HEK293T (cell line): ENCODE measurements at places on chromosomes 4 and X.

DNA sequence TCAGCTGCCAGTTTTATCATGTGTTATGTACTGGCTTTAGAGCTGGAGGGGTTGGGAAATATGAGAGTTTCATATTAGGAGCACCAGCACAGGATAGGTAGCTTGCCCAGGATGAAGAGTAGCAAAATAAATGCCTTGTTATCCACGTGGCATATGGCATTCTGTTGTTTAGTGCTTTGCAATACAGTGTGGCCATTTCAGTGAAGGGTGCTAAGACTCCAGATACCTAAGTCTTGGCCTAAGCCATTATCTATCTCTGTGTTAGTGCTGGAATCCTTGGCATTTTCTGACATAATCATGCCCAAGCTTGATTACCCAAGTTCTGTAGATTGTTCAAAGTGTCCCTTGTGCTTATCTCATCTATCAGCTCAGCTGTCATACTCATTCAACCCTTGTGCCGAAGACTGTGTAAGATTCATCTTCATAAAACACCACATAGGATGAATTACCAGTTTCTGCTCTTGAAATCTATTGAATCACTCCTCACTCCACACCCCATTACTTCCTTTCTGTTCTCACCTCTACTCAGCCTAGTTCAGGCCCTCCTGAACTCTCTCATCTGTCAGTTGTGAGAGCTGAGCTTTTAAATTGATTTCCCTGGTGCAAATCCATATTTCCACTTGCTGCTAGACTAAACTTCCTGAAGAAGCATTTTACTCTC, 73.5 kb downstream of the CLCN5 start:
- DNase-seq: no peak

DNA sequence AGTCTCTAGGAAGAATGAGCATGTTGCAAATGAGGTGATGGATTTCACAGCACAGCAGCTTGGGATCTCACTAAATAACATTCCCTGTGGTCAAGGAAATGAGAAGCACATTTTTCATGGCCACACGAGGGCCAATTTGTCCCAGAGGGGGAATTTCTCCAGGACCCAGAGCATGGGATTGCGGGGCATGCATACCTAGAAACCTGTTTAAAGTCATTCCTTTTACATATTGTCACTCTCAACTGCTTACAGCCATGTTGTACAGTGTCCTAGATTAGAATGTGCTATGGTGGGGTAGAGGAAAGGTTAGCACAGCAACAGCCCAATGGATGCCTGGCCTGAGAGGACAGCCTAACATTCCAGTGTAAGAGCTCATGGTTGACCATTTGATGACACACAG, 37.4 kb upstream of the NLGN4X start:
- DNase-seq: no peak

GRCh38 chrX:133542476-133542875, 127.2 kb upstream of the GPC4 start:
- no peak for DNase-seq

GRCh38 chrX:111662292-111662691, 18.7 kb upstream of the ALG13 start:
- no peak for DNase-seq

GRCh38 chrX:111652719-111653118, 28.3 kb upstream of the ALG13 start:
- peak; percentile 21 for DNase-seq

DNA sequence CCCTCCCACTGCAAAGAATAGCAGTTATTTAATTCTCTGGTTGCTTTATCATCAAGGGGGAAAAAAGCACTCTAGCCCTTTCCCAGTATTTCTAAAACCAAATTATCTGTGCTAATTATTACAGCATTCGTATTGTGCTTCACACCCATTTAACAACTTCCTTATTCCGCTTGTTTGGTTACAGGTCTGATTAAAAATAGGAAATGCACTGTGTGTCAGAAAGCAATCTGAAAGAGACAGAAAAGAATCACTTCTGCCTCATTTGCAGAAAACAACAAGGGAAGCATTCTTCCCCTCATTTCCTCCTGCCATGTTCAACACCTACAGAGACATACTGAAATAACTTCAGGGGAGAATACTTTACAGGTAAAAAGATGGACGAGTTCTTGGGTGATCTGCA, 114.9 kb upstream of the MAP3K15 start:
- no peak for DNase-seq

DNA sequence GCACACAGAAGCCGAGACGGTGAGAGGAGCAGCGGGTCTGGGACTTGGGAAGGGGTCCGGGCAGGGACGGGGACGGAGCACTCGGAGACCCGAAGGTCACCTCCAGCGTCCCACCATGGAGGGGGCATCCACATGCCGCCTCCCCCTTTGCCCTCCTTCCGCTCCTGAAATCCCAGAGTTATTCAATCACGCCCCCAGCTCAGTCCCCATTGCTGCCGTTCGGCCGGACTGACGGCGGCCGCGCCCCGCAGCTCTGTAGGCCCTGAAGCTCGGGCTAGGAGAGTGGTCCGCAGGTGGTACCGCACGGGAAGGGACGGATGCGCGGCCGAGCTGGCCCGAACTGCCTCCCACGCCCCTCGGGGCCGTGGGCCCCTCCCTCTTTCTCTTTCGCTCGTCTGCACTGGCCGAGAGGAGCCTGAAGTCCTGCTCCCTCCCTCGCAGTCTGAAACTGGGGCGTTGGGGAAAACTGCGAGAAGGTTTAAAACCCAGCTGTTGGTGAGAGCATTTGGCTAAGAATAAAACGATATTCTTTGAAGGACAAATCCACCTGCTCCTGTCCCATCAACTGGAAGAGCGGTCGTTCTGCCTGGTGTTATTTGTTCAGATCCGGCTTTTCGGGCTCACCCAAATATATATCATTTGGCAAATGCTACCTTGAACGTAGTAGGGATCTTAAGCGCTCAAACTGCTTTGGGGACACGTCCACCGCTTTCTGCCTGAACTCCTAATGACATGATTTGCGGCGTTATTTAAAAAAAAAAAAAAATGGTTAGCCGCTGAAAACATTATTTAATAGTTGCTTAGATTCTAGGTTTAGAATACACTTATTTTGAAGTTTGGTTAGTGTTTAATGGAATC, 719 bp downstream of the USO1 start:
- DNase-seq: peak; percentile 50

DNA sequence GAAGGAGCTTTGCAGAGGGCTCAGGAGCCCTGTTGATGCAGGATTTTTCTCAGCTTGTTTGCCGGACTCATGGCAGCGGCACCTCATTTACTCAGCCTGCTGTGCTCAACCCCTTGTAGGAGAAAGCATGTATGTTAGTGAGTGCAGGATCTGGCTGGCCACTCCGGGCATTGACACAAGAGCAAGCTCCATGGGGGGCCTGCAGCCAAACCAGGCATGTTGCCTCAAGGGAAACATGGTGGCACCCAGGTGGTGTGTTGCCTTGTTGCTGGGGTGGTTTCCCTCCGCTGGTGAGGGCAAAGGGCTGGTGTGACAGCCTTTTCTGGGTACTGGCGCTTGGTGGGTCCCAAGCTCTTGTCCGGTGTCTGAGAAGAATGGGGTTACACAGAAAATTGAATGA, 189.3 kb upstream of the ANXA3 start:
- DNase-seq: no peak

- peak; percentile 45 for DNase-seq
These were observed 186.5 kb downstream of the MSL3 start for GRCh38 chrX:11944501-11944900.

GRCh38 chrX:118751950-118752783, 24.8 kb downstream of the IL13RA1 start:
- DNase-seq: no peak

DNA sequence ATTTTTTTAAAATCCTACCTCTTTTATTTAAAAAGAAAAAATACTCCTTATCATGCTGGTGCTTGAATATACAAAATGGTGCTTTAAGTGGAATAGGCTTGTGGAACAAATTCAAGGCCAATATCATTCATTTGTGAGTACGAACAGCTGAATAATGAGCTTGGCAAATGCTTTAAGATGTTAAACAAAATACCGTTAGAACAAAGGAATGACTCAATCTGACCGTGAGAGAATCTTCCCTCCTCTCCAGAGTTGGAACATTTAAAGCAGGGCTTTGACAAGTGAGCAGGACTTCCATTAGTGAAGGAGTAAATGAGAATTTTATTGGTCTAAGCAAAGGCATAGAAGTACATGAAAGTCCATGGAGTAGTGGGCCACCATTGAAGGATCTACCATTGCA, 74.5 kb downstream of the DCLK2 start:
- no peak for DNase-seq

DNA sequence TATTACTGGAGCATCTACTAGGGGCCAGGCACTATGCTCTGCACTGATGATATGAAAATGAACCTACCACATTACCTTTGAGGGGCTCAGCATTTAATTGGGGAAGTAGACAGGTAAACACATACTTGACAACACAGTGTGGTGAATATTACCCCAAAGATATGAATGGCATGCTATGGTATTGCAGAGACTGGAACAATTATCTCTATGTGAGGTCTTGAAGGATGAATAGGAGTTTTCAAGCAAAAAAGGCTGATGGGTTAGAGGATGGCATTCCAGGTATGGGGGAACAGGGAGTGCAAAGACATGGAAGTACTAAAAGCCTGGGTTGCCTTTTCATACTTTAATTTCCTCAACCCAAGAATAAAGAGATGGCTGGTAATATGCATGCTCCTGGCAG, 59.1 kb upstream of the CAPN6 start:
- no peak for DNase-seq

GRCh38 chr4:85419103-85419502, 55.8 kb upstream of the ARHGAP24 start:
- no peak for DNase-seq

DNA sequence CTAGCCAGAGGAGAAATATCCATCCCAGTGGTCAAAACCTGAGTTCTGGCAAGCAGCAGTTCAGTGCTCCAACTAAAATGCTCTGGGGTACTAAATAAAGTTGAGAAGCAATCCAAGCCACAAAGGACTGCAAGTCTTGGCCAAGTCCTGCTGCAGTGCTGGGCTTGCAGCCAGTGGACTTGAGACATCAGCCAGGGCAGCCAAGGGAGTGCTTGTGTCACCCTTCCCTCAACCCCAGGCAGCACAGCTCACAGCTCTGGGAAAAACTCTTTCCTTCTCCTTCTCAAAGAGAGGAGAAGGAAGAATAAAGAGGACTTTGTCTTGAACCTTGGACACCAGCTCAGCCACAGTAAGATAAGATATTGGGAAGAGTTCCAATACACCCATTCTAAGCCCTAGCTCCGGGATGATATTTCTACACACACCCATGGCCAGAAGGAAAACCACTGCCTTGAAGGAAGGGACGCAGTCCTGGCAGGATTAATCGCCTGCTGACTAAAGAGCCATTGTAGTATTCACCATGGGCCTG, 99.8 kb downstream of the PTCHD1 start:
- no peak for DNase-seq

GRCh38 chr4:6092131-6092530, 73.9 kb upstream of the C4orf50 start:
- no peak for DNase-seq

- DNase-seq: no peak
These were observed 8.8 kb downstream of the SPRY1 start for GRCh38 chr4:123405267-123405865.

DNA sequence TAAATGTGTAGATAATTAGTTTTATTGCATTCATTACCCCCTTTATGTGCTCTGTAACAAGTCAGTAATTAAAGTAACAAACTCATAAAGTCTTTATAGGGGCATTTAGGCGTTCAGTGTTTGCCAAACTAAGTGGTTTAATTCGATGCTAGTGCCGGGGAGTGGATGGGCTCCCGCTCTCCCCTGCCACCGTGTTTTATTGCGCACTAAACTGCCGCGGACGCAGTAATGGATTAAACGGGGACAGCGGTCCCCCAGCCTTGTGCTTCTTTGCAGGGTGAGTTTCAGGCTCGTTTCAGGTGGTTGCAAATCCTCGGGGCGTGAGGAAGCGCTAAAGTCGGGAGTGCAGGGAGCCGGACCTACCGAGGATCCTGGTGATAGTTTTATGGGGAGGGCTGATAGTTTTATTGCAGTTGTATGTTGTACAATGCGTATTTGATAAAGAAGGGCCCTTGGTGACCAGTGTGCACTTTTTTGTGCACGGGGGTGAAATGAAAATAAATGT, 1.6 kb upstream of the PHOX2B start:
- DNase-seq: peak; percentile 56

DNA sequence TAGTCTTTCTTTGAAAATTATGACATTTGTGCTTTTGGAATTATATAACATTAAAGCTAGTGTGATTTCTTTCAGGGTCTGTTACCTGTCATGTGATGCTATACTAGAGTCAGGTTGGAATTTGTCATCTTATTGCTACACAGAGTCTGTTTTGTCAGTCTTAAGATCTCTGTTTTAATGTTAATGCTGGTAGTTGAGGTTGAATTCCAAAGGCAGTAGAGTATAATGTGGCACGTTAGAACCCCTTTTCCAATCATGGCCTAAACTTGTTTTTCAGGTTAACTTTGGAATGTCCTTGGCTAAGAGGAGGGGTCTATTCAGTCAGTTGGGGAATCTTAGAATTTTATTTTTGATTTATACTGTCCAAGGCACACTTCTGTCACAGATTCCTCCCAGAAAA, 258.5 kb downstream of the PABPC4L start:
- DNase-seq: no peak

DNA sequence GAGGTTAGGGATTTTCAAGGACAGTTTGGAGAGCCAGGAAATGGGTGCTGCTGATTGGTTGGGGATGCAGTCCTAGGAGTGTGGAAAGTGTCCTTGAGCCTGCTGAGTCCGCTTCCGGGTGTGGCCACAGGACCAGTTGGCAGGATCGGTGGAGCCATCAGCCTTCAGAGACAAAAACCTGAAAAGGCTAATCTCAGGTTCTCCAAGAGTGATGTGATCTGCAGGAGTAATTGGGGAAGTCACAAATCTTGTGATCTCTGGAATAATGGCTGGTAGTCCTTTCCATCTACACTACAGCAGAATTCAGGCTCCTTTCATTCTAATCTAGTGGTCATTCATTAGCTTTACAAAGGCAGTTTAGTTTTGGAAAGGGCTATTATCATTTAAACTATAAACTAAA, 55.9 kb upstream of the BMP2K start:
- DNase-seq: no peak

DNA sequence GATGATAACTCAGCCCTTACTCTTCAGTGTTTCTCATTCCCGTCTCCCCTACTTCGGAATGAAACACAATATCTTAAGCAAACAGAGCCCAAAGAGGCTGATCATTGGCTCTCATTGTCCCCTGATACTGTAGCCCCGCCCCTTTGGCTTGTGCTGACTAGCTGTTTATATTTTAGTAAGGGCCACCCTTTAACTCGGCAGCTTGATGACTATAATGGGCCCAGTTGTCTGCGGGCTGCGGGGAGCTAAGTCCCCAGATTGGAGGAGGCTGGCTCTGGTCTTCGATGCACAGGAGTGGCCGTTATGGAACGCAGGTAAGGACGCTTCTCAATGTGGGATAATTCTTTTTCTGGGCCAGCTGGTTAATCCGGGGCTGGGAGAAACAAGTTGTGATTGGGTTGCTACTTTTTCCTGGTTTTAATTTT, at the start of gene TRIM2:
Gene TRIM2 (plus strand): TSS at position 197 of the 425 bp plus-strand sequence. CDS start 88 bp downstream, at position 285.
- DNase-seq: peak; percentile 56

DNA sequence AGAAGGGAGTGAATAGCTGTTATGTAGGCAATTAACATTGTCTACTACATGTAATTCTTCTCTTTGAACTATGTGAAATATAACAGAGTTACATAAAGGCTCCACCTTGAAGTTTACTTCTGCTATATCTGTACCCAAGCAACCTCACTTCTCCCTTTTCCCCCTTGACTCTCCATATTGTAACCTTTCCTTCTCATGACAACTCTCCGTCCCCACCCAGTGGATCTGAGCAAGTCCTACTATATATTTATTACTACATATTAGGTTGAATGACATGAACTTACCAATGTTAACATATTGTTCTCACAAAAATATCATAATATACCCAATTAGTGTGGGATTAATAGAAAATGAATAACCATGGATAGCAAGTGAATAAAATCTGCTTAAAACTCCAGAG, 93.2 kb upstream of the ATP8A1 start:
- no peak for DNase-seq
